ENCODE measurements at places on chromosomes 12 and 14.

- DNase-seq = no peak
These were observed 98.6 kb downstream of the CACNA1C start for GRCh38 chr12:2151391-2151790.

DNA sequence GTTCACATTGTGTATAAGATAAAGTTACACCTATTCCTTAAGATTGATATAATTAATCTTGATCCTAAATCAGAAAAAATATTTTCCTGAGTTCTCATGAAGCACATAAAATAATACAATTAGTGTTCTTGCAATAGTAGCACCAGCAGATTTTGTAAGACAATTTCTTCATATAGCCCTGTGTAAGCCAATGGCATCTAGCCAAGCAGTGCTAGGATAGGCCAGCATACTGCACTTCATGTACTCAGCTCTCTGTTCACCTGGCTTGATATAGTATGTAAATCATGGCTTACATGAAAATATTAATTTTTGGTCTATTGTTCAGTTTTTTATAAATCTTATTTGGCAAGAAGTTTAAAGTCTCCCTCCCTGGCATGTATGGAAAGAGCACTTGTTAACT, 1.9 kb downstream of the KLRF2 start:
- DNase-seq = no peak

DNA sequence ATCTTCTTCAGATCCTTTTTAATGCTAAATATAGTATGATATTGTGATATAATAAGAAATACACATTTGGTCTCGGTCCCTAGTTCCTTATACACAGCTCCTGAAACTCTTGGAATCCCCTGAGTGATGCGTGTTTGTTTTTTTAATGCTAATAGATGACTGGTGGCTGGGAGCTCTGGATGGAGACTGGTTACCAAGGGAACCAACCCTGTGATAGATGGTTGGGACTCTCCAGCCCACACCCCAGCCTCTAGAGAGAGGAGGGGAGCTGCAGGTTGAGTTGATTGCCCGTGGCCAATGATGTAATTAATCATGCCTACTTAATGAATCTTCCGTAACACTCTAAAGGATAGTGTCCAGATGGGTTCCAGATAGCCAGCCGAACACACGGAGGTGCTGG, 140.6 kb downstream of the FBXL14 start:
- DNase-seq = no peak

GRCh38 chr14:79043194-79043889, 873.2 kb downstream of the NRXN3 start:
- DNase-seq = no peak

- DNase-seq = no peak
These were observed 244.0 kb downstream of the DUSP6 start for GRCh38 chr12:89108265-89108664.

DNA sequence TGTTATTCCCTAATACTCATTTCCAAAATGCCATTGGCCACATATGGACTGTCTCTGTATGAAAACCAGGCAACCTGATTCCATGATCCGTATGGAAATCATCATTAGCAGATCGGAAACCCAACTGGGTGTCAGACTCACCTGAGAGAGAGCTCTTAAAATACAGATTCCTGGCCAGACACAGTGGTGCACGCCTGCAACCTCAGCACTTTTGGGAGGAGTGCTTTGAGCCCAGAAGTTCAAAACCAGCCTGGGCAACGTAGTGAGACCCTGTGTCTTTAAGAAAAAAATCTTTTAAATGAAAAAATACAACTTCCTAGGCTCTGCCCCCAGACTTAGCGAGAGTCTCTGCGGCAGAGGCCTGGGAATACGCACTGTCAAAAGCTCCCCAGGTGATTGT, 37.4 kb downstream of the PLXNC1 start:
- no peak for DNase-seq

- DNase-seq = no peak
These were observed 49.4 kb upstream of the FRMD6 start for GRCh38 chr14:51602310-51602709.

DNA sequence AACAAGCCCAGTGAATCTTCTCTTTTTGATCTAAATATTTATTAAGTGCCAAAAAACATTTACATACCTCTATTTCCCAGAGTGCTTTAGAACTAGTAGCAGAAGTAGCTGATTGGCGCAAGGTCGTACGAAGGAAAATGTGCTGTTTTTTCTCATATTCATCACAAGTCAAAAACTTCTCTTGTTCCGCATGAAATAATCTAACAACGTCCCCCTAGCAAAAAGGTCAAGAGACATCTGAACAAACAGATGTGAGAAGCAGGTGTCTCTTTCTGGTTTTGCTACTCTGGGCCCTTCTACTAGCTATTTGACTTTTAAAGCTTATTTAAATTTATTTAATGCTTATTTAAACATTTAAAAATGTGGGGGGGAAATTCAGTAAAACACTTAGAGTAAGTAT, 117.8 kb downstream of the ITPR2 start:
- no peak for DNase-seq

GRCh38 chr14:83714151-83714550, 1815.8 kb upstream of the FLRT2 start:
- DNase-seq = no peak

DNA sequence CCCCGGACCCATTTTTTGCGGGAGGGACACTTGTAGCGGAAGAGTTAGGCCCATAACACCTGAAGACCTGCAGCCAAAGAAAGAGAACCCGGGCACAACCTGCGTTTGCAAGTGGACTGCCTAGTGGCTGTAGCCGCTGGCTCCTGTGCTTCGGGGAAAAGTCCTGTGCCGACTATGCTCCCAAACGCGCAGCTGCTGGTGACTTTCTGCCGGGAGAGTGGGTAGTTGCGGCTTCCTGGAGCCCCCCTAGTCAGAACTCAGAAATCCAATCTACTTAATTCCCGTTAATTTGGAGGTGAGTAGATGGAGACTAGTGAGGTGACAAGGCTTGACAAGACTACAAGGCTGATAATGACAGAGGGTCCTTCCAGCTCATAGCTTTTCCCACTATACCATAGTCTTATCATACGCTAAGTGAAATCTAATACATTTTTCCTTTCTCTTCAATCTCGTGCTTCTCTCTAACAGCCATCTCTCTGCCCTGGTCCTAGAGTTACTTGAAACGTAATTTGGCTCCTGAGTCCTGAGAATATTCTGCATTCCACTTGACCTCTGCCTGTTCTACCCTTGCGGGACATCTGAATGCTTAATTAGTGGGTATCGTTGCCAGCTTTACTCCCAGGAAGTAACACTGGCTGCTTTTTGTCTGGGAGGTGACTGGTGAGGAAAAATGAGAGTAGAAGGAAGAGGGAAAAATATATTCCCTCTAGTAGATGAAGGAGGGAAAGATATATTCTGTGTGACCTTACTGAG, 556 bp downstream of the MTHFD1 start:
- DNase-seq = peak; percentile 5

DNA sequence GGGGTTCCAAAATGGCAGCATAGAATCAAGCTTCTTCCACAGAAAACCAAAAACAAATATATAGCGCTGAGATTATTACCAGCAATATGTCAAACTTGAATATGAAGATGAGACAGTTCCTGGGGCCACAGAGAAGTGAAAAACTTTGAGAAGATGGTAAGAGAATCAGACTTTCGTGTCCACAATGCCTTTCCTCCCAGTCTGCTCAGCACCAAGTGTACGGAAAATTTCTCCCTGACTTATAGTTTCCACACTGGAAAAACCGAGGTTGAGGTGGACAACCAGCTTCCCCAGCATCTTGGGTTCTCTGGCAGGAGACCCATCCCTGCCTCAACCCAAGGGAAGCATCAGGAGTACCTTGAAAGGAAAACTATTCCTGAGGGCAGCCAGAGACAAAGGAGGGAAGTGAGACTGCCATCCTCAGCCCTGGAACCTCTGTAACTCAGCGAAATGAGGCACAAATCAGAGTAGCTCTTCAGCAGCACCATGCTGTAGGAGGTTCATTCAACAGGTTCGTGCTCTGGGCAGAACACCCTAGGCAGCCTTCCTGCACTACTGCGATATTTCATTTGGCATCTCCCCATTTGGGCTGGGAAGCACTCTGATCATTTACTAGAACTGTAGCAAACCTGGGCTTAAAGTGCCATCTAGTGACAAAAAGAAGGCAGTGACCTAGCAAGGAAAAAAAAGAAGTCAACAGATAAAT, 52.4 kb upstream of the CAPRIN2 start:
- DNase-seq = peak; percentile 45

GRCh38 chr12:34403706-34404376, 381.5 kb downstream of the ALG10 start:
- DNase-seq = no peak

- DNase-seq = no peak
These were observed 1.5 kb upstream of the SUPT16H start for GRCh38 chr14:21385188-21385904.

DNA sequence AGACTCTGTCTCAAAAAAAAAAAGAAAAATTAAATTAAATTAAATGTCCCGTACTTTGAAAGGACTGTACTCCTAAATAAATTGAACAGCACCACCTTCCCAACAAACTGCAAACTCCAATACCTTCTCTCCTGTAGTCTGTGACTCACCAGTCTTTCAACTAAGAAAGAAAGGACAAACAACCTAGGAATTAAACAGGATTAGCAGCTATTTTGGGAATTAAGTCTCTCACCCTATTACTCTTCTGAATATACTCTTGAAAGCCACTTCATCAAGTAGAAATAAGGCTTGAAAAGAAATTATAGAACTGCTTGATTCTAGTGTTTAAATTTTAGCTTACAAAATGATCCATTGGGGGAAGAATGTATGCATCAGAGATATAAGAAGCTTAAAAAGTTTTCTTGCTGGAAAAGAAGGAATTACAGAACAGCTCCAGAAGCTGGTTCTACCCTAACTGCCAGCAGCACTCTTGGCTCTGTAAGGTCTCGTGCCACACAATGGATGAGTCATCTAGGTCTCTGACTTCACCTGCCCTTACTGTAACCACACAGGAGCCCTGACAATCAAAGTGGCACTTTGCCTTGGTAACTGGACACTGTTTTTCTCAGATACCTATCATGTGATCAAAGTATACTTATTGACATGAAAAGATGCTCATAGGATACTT, 57.0 kb upstream of the CERS5 start:
- no peak for DNase-seq

DNA sequence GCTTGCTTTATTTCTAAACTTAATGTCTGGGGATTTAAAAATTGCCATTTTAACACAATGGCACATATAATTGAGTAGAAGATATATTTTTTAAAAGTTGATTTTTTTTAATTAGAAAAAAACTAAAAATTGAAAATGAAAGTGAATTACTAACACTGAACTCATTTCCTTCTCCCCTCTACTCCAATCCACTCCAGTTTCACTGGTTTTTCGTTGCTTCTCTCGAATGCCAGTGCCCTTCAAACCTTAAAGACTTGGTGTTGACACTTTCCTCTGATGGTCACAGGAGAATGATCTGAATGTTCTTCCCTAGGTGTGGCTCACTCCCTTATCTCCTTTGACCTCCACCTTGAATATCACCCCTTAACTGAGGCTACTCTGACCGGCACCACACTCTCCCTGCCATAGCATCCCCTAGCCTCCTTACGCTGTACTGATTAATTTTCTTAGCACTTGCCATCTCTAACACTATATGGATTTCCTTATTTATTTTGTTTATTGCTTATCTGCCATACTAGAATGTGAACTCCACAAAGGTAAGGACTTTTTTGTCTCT, 107.1 kb downstream of the LIN7A start:
- no peak for DNase-seq

DNA sequence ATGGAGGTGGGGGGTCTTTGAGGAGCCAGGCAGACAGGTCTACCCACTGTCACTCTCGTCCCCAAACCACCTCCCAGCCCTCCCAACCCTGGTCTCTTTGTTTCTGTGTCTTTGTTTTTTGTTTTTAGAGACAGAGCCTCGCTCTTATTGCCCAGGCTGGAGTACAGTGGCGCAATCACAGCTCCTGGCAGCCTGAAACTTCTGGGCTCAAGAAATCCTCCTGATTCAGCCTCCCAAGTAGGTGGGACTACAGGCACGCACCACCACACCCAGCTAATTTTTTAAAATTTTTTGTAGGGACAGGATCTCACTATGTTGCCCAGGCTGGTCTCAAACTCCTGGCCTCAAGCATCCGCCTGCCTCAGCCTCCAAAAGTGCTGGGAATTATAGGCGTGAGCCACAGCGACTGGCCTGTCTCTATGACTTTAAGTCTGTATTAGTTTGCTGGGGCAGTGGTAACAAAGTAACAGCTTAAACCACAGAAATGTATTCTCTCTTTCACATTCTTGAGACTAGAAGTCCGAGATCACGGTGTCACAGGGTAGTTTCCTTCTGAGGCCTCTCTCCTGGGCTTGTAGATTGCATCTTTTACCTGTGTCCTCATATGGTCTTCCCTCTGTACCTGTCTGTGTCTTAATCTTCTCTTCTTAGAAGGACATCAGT, 26.1 kb downstream of the DTX1 start:
- no peak for DNase-seq

DNA sequence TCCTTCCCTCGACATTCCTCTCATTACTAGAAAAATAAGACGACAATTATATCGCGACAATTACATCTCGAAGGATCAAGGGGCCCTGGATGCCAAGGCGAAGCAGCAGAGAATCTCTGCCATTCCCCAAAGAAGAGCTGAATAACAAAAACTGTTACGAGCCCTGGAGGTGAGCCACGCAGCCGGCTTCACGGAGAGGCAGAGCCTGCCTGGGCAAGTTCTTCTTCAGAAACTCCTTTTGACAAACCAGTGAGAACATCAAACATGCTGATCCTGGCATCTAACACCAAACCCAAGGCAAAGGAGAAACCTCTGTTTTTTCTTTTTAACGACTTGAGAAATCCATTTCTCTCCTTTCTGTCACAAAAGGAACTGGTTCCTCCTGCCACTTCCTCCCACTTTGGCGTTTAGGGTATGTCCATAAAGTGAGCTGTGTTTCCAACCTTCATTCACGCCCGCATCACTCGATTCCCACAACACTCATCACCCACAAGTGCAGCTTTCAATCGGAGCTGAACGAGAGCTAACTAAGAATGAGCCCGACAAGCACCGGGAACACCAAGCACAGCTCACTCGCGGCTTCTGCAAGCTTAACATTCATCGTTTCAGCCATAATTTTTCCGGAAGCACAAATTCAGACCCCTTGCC, 21.5 kb downstream of the CCDC88C start:
- no peak for DNase-seq

DNA sequence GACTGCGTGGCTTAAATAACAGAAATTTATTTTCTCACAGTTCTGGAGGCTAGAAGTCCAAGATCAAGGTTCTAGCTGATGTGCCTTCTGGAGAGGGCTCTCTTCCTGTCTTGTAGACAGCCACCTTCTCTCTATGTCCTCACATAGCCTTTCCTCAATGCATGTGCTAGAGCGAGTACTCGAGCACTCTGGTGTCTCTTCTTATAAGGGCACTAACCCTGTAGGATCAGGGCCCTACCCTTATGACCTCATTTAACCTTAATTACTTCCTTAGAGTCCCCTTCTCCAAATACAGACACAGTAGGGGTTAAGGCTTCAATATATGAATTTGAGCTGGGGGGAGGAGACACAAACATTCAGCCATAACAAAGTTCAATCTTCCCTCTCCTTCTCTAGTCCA, 10.2 kb downstream of the DHH start:
- DNase-seq = no peak

DNA sequence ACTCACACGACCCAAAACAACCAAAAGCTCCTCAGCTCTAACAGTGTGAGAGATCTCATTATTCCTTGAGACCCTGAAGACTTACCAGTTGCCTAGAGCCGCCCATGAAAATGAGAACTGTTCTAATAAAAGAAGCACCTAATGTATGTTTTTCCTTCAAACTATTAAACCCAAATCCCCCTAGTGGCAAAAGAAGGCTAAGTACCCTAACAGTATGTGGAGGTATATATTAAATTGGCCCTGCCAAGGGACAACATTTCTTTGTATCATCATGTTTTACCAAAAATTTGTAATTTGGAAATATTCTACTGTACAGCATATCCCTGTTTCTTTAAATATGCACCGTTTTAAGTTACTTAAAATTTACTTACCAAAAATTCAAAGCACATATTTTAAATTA, 38.0 kb upstream of the PPFIA2 start:
- DNase-seq = no peak

- no peak for DNase-seq
These were observed 10.6 kb downstream of the MYO1H start for GRCh38 chr12:109358154-109358869.
